ENCODE measurements at places on chromosomes 2 and 18.

DNA sequence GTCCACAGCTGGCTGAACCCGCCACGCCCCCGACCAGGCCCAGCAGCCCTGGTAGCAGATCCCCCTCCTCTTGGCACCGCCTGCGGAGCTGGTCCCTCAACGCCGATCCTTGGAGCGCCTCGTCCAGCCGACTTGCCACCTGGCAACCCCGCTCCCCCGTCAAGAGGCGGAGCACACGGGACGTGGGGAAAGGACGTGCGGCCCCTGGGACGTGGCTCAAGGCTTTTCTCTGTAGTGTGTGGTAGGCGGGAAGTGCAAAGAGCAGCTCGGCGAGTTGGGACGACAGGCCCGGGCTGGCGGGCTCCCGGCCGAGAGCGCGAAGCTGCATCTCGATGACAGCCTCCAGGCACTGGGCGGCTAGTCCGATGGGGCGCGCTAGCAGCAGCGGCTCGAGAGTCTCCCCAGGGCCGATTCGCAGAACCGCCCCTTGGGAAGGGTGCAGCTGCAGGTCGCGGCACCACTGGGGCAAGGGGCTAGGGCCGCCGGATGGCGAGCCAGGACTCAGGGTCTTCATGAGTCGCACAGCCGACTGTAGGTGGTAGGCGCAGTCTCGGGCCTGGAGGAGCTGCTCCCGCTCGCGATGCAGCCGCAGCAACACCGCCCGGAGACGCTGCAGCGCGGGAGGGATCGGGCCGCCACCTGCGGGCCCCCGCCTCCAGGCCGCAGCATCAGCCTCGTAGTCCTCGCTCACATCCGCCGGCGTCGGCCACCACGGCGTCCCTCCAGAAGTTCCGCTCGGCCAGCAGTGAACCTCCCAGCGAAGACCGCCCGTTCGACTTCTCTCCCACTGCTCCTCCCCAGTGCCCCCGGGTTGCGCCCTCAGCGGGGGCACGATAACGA, 617 bp downstream of the CCDC142 start:
- DNase-seq: peak; percentile 28

DNA sequence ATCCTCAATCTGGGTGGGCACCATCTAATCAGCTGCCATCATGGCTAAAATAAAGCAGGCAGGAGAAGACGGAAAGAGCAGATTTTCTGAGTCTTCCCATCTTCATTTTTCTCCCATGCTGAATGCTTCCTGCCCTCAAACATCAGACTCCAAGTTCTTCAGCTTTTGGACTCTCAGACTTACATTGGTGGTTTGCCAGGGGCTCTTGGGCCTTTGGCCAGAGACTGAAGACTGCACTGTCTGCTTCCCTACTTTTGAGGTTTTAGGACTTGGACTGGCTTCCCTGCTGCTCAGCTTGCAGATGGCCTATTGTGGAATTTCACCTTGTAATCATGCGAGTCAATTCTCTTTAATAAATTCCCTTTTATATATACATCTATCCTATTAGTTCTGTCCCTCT, 36.6 kb downstream of the DIPK1C start:
- DNase-seq: no peak

DNA sequence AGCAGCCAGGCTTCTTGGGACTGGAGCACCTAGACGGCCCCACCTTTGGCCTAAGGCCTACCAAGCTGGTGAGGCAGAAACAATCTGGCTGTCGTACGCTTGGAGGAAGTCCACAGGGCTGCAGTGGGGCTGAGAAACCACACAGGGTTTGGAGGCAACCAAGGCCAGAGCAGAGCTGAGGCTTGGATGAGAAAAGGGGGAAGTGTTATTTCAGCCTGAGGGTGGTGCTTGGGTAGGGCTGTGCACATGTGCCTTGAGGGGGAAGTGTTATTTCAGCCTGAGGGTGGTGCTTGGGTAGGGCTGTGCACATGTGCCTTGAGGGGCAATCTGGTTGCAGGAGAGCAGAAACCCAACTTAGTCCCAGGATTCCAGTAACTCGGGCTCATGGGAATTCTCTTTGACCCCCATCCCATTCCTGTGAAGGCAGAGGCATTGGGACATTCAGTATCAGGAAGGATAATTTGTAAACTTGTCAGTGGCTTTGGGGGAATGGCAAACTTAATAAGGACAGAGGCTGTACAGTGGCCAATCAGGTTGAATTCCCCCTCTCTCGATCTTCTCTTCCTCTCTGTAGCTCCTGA, 971 bp upstream of the FBXO41 start:
- DNase-seq: no peak

- DNase-seq: peak; percentile 77
Measured at GRCh38 chr2:27628767-27629709, at the start of the genes CCDC121 and GPN1. TSS of gene CCDC121 (minus strand) at chr2:27629012. CDS start at chr2:27627799, 1,213 bp downstream. TSS of gene GPN1 (plus strand) at chr2:27629050. CDS start at chr2:27629059, 9 bp downstream.

GRCh38 chr18:31419457-31419932, 28.0 kb upstream of the DSG3 start:
- DNase-seq: no peak

- no peak for DNase-seq
Measured at GRCh38 chr2:227466887-227467600, 4.9 kb upstream of the AGFG1 start.

- DNase-seq: no peak
Measured at GRCh38 chr2:240136671-240137292, 677 bp upstream of the COPS9 start.

GRCh38 chr2:193907561-193907960, 1712.8 kb upstream of the TMEFF2 start:
- DNase-seq: no peak

GRCh38 chr2:191566344-191566743, 111.6 kb upstream of the NABP1 start:
- peak; percentile 79 for DNase-seq

DNA sequence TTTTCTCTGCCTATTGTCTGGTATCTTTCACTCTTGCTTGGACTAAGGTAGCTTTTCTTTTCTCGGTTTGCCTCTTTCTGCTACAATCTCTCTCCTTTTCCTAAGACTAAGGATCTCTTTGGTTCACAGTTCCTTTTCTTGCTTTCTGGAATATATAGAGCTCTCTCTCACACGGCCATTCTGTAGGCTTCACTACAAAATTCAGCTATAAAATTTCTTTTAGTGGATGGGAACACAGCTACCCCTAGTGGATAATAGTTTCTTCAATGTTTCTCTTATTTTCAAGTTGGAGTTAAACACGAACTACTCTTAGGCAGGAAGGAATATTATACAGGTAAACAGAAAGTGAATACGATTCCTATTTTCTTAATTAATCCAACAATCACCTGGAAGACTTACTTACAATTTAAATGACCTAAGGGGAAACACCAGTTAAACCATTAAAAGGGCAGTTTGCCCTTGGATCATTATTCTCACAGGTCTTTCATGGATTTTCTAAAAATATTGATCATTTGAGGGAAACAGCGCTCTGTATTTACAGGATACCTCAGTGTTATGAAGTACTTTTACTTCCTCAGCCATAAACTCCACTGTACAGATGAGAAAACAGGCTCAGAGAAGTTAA, 140.5 kb downstream of the LRP2 start:
- DNase-seq: peak; percentile 22

GRCh38 chr2:160647967-160648685, 154.5 kb upstream of the RBMS1 start:
- DNase-seq: no peak

DNA sequence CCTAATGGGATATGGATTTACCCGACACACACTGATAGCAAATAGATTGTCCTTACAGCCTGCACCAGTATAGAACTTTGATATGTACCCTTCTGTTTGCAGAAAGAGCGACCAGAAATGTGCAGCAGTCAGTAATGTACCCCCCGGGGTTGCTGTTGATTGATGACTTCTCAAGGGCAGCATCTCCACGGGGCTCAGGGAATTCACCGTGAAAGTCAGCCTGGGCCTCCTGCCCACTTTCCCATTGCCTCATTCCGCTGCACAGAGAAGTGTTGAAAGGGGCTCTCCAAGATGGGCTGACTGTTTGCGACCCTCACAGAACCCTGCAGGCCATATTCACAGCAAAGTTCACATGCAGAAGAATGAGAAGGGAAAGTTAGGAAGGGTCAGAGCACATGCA, 241.3 kb downstream of the PRKCE start:
- DNase-seq: peak; percentile 92

- DNase-seq: no peak
Measured at GRCh38 chr2:63613391-63613901, 24.7 kb downstream of the MDH1 start.

GRCh38 chr2:152031747-152032306, 67.0 kb downstream of the CACNB4 start:
- no peak for DNase-seq

DNA sequence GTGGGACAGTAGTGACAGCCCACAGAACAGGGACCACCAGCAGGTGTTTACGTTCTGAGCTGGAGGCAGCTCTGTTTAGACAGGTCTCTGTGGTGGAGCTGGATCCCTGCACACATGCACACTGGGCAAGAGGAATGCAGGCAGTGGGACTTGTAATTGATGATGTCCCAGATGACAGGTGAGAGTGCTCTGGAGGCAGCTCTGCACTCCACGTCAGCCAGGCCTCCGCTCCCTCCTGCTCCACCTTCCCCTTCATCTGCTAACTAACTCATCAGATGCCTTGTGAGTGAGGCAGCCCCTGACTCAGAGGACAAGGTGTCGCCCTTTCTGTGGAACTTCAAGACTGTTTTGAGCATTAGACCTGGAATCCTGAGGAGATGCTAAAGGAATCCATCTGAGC, 53.2 kb downstream of the SH3YL1 start:
- DNase-seq: no peak

DNA sequence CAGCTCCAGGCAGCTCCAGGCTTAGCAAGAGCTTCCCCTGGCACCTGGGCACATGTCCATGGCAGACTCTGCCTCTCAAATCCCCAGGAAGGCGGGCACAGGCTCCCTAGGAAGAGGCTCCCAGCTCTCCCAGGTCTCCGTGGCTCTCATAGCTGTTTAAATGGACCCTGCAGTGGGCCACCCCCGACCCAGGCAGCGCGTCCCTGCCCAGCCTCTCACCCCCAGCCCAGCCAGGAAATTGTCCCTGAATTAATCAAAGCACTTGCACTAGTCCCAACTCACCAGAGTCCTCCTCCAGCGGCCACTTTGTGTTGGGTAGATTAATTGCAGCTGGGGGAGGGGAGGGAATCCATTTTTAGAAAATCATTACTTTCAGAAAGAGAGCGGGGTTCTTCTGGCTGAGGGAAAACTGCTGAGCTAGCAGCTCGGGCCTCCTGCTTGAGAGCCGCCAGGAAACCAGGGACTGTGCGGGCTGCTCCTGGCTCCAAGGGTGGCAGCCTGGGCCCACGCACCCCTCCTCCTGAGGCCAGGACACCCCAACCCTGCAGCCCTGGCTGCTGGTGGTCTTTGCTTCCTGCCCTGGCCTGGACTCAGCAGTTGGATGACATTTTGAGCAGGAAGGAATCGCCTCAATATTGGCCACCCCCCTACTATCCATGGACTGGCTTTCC, 36.0 kb downstream of the SMAD7 start:
- no peak for DNase-seq

GRCh38 chr2:607709-608108, 69.5 kb downstream of the TMEM18 start:
- no peak for DNase-seq

DNA sequence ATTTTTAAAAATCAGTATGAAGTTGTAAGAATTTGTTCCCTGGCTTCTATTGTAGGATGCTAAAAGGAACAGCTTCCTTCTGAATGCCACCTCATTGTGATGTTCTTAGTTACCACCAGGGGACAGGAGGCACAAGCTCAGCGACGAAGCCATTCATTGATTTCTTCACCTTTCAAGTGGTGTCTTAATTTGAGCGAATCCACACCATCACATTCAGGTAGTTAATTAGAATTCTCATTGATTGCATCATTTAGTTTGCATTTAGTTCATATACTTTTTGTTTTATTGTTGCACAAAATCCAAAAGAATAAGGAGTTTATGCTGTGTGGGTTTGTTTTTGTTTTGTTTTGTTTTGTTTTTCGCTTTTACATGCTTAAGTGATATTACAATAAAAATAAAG, 23.1 kb downstream of the CYP27C1 start:
- peak; percentile 71 for DNase-seq

DNA sequence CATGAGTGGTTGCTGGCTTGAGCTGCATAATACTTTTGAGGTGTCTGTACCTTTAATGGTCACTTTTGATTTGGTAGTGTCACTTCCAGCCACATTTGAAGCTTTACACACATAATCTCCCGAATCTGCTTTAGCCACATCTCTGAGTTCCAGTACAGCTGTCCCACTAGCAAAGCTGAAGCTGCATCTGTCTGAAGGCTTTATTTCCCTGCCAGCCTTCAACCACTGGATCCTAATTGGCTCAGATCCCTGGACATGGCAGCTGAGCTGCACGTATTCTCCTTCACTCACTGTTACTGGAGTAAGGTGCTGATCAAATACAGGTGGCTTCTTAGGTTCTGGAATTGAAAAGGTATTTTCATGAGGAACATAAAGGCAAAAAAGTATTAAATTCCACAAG, 99.7 kb downstream of the TTN start:
- no peak for DNase-seq

DNA sequence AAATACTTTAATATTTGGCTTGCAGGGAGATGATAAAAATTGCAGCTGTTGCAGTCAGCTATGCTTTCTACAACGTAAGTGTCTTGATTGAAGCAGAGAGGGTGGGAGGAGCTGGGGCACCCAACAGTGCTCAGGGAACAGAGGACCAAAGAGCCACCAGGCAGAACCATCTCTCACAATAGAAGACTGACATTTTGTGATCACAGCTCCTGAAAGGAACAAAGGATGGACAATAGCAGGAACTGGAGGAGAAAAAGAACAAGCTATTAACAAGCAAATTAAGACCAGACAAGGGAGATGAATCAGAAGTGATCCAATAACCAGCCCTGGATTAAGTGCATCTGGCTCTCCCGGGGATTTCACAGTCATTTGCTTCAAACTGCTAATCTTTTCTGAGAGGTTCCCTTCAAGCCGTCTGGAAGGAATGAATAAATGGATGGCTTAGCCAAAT, 65.7 kb upstream of the SMAD2 start:
- DNase-seq: no peak

- no peak for DNase-seq
Measured at GRCh38 chr2:241686324-241686649, 328 bp downstream of the DTYMK start.

- no peak for DNase-seq
Measured at GRCh38 chr2:200703926-200704637, 107.6 kb upstream of the BZW1 start.

- no peak for DNase-seq
Measured at GRCh38 chr2:117360586-117360985, 453.9 kb upstream of the DDX18 start.

DNA sequence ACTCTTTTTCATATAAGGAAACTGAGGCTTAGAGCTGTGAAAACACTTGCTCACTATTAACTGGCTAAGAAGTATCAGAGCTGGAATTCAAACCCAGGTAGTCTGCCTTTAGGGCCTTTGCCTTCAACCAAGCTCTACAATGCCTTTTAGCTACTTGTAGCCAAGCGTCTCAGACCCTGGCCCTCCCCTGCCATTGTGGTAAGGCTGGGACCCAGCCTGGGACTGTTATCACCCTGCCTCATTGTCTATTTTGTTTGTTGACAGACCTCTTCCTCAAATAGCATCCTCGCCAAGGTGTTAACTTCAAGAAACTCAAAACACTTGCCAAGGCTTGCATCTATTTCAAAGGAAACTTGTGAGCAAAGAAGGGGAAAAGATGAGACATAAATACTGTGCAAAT, 76.7 kb upstream of the CD28 start:
- no peak for DNase-seq

Measured in NCI-H510A treated with DMSO at 0.1 percent for 48 hours (cell line).